ENCODE measurements at places on chromosomes 5 and 9.

DNA sequence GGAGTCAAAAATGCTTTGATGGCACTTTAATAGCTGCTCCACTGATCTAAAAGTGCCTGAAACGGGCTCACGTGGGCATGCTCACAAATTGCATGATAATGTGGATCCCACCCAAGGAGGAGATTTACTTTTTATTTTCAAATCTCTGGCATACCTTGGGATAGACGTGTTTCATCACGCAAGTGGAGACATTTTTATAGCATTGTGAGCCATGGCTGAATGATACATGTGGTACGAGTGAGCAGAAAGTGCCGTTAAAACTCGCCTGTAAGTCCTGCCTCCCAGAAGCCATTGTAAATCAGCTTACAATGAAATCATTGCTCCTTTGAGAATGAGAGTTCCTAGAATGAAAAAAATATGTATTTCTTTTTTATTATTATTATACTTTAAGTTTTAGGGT lies 514.7 kb downstream of the MAT2B start:
- no peak for DNase-seq

DNA sequence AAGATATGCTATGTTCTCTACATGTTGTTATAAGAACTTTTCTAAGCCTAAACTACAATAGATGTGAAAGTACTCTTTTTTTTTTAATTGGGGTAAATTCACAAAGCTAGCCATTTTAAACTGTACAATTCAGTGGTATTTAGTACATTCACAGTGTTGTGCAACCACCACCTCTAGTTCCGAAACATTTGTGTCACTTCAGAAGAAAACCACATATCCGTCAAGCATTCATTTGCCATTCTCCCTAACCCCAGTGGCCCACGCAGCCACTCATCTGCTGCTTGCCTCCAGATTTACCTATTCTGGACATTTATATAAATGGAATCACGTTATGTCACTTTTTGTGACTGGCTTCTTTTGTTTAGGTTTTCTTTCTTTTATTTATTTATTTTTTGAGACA lies 43.1 kb downstream of the SPTAN1 start:
- no peak for DNase-seq

GRCh38 chr5:149470942-149471341 lies 80.3 kb downstream of the CSNK1A1 start:
- DNase-seq: no peak

DNA sequence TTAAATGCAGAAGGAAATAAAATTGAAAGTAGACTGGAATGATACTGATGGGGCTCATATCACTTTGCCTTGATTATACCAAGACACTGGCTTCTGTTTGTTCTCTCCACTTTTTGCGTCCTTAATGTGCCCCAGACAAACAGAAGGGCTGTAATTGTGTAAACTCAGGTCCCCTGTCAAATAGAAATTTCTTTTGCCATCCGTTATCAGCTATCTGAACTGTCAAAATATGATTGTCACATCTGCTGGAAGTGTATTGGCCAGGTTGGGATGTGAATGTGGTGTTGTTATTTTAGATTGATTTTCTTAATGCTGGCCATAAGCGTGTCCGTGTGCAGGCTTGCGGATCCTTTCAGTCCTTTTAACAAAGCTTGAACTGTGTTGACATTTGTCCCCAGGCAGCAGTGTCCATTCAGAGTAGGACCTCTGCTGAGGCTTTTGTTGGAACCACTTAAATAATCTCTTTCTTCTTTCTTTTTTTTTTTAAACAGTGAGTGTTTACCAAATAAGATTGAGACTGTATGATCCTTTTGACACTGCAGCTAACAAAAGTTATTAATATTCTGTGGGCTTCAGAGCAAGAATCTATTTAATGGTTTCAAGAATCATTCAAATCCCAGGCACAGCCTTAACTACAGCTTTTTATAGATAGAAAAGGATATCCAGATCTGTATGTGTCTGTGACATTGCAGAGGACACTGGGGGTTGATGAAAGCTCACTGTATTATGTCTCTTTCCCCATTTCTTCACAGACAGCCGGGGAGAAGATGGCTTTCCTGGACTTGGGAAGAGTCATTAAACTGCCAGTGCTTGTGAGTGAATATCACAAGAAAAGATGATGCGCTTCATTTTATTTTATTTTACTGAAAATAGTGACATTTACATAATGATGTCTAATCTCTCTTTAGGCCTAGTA lies 171.7 kb downstream of the ZNF608 start:
- no peak for DNase-seq

GRCh38 chr5:160462167-160462566 lies 40.5 kb downstream of the PTTG1 start:
- no peak for DNase-seq

DNA sequence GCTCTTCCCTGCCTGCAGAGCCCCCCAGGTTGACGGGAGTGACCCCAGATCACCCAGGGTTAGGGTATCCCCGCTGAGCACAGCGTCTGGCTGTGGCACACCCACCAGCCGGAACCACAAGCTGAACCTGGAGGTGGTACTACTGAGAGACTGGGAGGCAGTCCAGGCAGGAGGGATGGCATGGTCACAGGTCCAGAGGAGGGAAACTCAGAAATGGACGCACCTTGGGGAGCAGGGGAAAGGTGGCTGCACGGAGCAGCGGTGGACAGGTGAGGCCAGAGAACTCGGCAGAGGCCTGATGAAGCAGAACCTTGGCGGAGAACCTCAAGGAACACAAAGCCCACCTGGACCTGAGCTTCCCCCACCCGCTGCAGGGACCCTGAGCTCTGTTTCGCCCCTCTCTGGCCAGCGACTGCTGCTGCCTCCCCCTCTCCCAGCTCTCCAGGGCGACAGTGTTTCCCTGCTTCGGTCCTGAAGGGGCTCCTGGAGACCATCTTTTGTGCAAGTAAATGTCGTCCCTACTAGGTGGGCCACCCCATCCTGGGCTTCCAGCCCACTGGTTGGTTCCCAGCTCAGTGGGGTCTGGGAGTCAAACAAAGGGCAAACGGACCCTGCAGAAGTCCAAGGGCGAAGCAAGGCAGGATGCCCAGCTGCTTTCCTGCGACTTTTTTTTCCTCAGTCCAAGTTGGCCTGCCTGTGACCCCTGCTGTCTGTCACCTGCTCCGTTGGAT lies 845 bp downstream of the ADGRD2 start:
- no peak for DNase-seq

GRCh38 chr5:173672891-173673290 lies 56.4 kb upstream of the BOD1 start:
- no peak for DNase-seq

All from stimulated activated CD8-positive, alpha-beta memory T cell treated with anti-CD3 and anti-CD28 coated beads, Interleukin-7, amount 100 ng/mL, for 1 hour (primary cell).